Activated naive CD8-positive, alpha-beta T cell treated with anti-CD3 and anti-CD28 coated beads for 36 hours (primary cell): ENCODE measurements at places on chromosomes 16 and 17.

DNA sequence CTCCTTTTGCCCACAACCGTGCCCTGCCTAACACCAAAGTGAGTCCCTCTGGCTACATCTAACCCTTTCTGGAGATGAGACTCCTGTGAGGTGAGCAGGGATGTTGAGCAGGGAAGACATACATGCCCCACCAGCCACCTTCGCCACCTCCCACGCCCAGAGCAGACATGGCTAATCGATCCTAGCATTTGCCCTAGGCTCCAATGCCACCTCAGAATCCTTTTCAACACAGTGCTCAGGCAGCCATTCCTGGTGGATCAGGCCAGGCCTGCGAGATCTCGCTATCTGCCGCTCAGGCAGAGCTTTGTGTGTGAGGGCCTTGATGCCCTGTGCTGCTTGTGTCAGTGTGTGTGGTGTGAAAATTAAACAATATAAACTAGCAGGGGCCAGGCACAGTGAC, 21.0 kb downstream of the SCGB1C2 start:
- DNase-seq = no peak

DNA sequence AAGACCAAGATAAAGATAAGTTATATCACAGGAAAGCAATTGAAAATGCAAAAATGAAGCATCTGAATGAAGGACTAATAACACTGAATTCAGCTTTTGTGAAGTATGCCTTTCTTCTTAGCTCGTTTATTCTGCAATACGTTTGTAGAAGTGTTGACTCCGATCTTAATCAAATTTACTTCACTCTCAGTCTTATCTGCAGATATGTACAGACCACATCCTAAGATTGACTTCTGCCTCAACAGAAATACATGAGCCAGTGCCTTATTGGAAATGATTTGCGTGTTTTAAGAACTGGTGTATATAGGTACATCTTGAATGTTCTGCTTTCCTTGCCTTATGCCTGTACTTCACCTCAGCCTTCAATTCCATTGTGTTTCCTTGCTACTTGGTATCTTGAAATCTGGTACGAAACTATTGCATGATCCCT, 1.3 kb downstream of the ATF7IP2 start:
- no peak for DNase-seq

GRCh38 chr16:50428116-50428515, 59.3 kb upstream of the BRD7 start:
- no peak for DNase-seq

DNA sequence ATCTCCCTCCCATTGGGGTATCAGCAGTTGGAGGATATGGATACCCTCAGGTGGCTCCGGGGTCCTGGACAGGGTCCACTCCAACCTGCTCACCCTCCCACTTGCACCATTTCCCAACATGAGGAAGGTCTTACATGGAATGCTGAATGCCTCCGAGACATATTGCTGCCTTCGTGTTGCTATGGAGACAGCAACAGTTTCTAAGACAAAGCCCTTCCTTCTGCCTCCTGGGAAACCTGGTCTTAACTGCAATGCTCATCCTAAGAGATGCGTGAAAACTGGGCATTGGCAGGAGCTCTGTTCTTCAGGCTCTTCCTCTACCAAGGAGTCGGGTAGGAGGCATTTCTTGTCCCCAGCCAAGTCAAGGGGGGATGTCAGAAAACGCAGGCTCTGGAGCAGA, 45.2 kb downstream of the ST3GAL2 start:
- DNase-seq = no peak

GRCh38 chr16:88610909-88611812, 27.2 kb upstream of the IL17C start:
- DNase-seq = no peak

DNA sequence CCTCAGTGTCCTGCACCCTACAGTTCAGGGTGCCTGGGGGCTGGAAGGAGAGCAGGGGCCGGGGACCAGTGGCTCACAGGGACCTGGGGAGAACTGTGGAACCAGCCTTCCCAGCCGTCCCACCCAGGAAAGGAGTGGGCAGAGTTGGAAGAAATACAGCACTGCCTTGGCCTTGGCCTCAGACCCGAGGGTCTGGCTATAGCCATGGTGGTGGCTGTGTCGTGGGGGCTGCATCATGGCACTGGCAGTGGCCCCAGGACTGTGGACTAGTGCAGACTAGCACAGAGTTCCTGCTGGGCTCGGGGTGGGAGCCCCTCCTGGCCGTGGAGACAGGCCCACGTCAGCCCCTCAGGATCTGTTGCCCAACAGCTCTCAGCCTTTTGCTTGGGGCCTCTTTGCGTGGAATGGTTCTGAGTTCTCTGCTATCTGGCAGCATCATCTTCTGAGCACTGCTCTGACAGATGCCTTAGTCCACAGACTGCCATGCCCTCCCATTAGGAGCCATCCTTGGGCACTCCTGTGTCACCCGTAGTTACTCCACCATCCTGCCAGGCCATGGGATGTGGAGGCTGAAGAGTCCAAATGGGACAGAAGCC, 12.6 kb upstream of the DNASE1 start:
- no peak for DNase-seq

DNA sequence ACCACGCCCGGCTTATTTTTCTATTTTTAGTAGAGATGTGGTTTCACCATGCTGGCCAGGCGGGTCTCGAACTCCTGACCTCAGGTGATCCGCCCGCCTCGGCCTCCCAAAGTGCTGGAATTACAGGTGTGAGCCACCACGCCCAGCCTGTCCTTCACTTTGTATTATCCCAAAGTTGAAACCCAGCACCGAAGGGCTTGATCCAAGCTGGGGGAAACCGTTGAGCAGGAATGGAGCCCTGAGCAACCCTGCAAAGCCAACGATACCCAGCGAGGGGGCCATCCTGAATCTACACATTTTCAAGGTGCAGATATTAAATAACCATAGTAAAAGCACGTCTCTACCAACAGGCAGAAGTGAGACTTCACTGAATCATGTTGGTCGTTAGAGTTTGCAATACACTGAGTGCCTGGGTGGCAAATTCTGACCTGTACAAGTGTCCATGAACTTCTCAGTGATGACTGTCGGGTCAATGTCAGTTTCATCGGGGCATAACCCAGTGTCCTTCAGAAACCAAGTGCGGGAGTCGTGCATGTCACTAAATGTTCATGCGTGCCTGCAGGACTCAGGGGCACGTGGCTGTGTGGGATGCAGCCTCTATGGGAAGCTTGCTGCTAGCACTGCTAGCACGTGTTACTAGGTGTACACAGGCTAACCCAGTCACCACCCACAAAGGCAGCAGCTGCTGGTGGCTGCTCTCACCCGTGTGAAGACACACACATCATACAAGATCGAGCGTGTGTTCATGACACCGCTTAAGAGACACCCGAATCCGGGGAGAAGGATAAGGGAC, 10.5 kb upstream of the RBFOX3 start:
- no peak for DNase-seq

GRCh38 chr17:80802626-80803450, 188.8 kb upstream of the CHMP6 start:
- no peak for DNase-seq

GRCh38 chr16:57749101-57749692, 13.6 kb downstream of the KATNB1 start:
- DNase-seq = no peak

DNA sequence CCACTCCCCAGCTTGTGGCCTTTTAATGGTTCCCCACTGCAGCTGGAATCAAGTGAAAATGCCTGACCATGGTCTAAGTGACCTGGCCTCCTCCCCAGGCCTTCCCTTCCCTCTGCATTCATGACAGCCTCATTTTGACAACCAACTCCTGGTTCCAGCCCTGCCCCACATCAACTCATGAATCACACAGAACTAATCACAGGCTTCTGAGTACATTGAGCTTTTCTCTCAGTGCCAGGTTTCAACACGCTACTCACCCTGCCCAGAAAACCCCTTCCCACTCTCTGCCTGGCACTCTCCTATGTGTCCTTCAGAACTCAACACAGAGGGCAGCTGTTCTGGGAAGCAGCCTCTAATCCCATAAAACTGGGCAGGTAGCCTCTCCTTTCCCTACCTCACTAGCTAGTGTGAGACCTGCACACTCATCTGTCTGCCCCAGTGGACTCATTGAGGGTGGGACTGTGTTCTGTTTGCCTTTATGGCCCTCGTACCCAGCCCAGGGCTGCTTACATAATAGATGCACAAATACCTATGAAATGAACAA, 313.6 kb downstream of the GRIN2A start:
- DNase-seq = no peak

DNA sequence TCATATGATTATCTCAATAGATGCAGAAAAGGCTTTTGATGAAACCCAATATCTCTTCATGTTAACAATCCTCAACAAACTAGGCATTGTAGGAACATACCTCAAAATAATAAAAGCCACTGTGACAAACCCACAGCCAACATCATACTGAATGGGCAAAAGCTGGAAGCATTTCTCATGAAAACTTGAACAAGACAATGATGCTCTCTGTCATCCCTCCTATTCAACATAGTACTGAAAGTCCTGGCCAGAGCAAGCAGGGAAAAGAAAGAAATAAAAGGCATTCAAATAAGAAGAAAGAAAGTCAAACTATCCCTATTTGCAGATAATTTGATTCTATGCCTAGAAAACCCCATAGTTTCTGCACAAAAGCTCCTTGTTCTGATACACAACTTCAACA, 999.2 kb upstream of the GOT2 start:
- DNase-seq = no peak

DNA sequence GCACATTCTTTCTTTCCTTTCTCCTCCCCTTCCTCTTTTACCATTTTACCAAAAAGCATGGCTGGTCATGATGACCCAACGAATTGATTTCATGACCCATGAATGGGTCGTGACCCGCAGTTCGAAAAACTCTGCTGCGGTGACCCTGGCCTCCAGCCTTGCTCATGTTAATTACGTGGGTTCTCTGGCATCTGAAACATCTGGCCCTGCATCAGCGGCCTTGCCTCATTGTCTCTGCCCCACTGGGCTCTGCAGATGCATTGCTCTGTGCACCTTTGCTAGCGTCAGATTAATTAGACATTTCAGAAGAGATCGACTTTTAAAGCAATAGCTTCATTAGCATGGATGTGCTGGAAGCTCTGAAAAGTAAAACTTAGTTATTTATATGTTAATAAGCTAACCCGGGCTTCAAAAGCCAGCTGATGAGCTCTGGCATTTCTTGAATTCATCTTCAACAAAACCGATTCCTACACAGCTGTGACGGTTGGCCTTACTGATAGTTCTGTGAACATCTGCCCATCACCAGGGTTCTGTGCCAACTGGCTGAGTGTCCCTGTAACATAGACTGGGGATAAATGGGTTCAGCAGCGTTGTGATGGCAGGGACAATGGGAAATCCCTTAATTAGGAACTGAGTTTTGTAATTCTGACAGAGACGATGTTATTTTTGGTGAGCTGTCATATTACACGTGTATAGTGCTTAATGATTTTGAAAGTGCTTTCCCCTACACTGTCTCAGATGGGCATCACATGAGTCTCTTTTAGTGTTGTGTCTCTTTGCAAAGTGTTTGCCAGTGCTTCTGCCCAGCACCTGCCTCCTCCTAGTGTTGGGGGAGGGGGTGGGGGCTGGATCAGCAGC, 225.9 kb upstream of the EEF2KMT start:
- no peak for DNase-seq

GRCh38 chr17:37614391-37614790, 5.2 kb upstream of the SYNRG start:
- no peak for DNase-seq
